ENCODE measurements at places on chromosomes 12 and 14. TPM values are rescaled to one million over a fixed set of nuclear protein-coding genes. Genes with fewer than 3 reads are reported as not detected.

DNA sequence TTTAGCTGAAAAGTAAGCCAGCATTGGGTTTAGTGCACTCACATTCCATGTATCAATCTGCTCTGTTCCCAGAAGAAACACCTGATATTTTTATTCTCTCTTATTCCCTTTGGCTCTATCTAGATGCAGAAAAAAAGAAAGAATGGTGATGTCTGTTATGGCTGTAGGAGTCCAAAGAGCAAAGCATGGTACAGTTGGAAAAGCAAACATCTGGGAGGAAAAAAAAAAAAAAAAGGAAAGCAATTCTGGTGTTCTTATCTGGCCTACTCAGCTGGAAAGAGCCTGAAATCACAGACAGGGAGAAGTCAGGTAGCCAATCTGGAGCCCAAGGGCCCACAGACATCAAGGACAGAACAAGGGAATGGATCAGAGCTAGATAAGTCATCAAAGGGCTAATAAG, 293.9 kb downstream of the DUSP6 start:
- no peak for DNase-seq
- peaks cover 6% of the 10 kb centered on the region for H3K36me3 ChIP-seq
- H3K27me3 ChIP-seq = no peaks in the 10 kb centered on the region
- no peak overlapping the region for H3K27ac ChIP-seq
- peaks cover 19% of the 10 kb centered on the region for H3K4me1 ChIP-seq

DNA sequence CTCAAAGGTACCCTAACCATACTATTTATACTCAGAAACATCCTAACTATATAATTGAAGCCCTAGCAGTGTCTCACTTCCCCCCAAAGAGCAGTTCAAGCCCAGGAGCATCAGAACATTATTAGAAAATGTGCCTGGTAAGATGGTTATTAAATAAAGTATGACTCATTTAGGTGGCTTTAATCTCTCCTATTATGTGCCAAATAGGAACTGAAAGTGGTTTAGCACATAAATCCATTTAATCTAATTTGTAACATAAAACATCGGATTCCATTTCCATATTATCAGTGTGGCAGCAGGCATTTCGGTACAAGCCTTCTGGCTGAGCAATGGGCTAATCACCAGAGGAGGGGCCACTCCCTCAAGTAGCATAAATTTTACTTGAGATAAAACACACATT, 395.2 kb upstream of the TMTC1 start:
- H3K4me1 ChIP-seq = no peaks in the 10 kb centered on the region
- no peak overlapping the region for H3K27ac ChIP-seq
- DNase-seq = no peak
- H3K27me3 ChIP-seq = no peaks in the 10 kb centered on the region
- H3K4me3 ChIP-seq = no peak overlapping the region
- no peaks in the 10 kb centered on the region for H3K36me3 ChIP-seq

ASIC1 gene
- 2.3 TPM for total RNA-seq

DNA sequence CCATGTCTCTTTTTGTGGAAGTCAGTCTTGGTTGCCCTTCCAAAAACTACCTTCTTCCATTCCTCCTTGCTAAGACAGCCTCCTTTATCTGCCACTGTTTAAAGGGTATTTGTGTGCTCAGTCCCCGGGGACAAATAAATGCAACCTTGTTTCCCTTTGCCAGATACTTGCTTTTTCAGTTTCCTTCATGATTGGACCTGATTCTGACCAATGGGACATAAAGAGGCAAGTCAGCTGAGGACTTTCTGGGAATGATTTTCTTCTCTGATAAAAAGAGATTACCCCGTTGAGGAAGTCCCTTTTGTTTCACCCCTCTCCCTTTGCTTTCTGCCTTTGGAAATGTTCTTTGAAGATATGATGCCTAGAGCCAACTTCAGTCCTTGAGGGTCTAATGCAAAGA, 7.4 kb upstream of the TUBA1B start:
- H3K27me3 ChIP-seq = no peaks in the 10 kb centered on the region
- DNase-seq = no peak
- H3K27ac ChIP-seq = no peak overlapping the region
- peaks cover 2% of the 10 kb centered on the region for H3K4me1 ChIP-seq
- no peak overlapping the region for H3K4me3 ChIP-seq
- H3K36me3 ChIP-seq = no peaks in the 10 kb centered on the region

PCNX1 gene
- total RNA-seq = 42.9 TPM

GRCh38 chr12:31011336-31011735, 62.3 kb upstream of the DDX11 start:
- H3K36me3 ChIP-seq = no peaks in the 10 kb centered on the region
- peaks cover 8% of the 10 kb centered on the region for H3K27me3 ChIP-seq
- no peak overlapping the region for H3K27ac ChIP-seq
- no peak for DNase-seq
- H3K4me3 ChIP-seq = no peak overlapping the region
- peaks cover 15% of the 10 kb centered on the region for H3K4me1 ChIP-seq

DNA sequence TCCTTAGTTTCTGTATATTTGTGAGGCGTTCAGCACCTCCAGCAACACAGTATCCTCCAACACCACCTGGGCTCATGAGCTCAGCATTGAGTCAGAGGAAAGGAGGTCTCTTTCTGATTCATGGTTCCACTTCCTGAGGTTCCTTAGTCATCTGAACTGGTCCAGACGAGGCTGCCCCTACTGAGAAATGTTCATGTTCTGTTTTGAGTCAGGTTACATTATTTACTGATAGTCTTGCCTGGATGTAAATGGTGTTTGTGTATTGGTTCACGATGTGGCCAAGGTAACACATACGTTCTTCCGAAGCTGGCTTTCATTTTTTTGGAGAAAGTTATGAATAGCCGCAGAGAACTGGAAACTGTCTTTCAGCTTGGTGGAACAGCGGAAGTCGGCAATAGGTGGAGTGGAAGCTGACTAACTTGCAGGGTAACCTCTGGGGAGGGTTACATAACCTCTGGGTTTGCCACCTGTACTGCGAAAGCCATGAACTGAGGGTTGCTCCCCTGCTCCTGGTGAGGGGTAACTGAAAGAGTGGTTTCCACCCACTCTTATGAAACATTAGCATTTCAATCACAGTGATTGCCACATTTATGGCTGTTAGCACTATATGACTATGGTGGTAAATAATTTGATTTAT, 42.2 kb upstream of the MANSC4 start:
- no peaks in the 10 kb centered on the region for H3K36me3 ChIP-seq
- peaks cover 35% of the 10 kb centered on the region for H3K4me1 ChIP-seq
- H3K27me3 ChIP-seq = peaks cover 2% of the 10 kb centered on the region
- DNase-seq = peak; percentile 84
- peak overlapping the region; percentile 68 for H3K4me3 ChIP-seq
- H3K27ac ChIP-seq = peak overlapping the region; percentile 70

DNA sequence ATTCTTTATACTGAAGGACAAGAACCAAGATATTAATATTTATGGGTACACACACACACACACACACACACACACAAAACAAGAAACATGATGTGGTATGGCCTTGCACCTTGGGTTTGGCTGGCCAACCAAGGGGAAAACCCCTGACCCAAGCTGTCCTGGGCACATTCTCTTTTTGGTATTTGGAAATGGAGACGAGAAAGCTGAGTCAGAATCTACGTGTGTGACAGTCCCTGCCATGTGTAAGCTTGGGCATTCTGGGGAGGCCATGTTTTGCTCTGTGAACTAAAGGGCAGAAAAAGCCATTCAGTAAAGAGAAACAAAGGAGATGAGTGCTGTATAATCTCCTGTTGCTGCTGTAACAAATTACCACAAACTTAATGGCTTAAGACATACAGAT, 35.6 kb downstream of the PTGER2 start:
- H3K27me3 ChIP-seq = no peaks in the 10 kb centered on the region
- peaks cover 64% of the 10 kb centered on the region for H3K4me1 ChIP-seq
- no peak for DNase-seq
- no peak overlapping the region for H3K27ac ChIP-seq
- H3K36me3 ChIP-seq = peaks cover 8% of the 10 kb centered on the region

Data from HFFc6 (cell line).